ENCODE measurements at places on chromosomes 2 and 18.

DNA sequence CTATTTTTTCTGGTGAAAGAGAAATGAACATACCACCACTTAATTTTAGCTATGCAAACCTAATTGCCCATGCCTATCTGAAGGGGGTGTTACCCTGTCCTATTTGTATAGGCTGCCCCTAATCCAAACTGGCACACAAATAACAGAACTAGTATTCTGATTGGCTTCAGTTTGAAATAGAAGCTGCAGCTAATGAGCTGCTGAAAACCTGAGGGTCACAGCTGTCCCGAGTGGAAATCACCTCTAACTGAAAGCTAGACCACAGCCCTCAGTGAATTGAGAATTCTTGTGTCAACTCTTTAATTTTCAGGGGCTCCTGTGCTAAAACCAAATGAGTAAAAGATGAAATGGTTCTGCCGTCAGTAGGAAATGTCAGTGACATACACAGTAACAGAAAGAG, 28.7 kb downstream of the CCDC141 start:
- DNase-seq: no peak

- DNase-seq: no peak
Observed at GRCh38 chr2:127219171-127220070, 678 bp downstream of the CYP27C1 start.

DNA sequence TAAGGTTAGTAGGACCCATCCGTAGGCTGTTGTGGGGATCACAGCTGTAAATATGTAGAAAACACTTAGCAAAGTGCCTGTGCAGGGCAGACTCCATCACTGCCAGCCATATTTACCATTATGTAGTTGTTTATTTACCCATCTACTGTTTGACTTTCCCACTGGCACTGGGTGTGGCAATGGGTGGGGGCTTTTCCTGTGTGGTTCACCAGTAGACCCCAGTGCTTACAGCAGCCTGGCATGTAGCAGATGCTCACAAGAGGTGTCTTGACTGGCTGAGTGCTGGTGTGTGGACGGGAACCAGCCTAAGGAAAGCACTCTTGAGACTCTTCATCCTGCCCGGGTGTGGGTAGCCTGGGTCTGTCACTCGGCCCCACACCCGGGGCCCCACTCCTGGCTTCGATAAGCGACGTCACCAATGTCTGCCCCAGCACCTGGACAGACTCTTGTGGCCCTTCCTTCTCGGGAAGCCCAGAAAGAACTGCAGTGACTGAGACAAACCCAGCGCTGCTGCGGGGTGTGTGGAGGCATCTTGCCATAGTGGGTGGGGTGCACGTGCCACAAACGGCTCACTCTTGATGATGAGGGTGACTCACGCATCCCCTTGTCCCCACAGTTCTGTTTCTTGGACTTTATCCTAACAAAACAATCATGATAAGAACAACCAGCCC, 78.3 kb downstream of the HDAC4 start:
- no peak for DNase-seq

GRCh38 chr2:205982776-205983327, 103.1 kb downstream of the INO80D start:
- no peak for DNase-seq

DNA sequence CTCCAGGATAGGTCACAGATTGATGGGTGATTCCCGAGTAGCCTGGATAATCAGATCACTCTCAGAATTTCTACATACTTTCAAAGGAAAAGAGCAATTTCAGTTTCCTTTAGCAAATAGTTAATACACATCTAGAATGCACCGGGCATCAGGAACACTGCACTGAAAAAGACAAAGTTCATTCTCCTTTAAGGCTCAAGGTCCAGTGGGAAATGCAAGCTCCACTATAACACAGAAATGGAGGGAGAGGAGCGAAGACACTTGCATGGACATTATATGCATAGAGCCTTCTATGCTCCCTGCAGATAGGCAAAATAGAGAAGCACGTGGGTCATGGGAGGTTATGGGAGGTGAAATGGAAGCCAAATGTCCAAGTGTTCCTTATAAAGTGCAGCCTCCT, 49.1 kb downstream of the SLC9A4 start:
- no peak for DNase-seq

All from stimulated activated CD8-positive, alpha-beta memory T cell treated with anti-CD3 and anti-CD28 coated beads, Interleukin-7, amount 100 ng/mL, for 1 hour (primary cell).